ENCODE measurements at places on chromosomes 2 and 18. TPM values are rescaled to one million over a fixed set of nuclear protein-coding genes. Genes with fewer than 3 reads are reported as not detected.

Gene CCBE1
- 0.36 TPM for total RNA-seq

Gene DQX1
- total RNA-seq: 0.24 TPM

Gene GREB1
- 8.6 TPM for total RNA-seq

Gene KCNJ3
- 5.1 TPM for total RNA-seq

Gene VIL1
- total RNA-seq: not detected

Gene GKN2
- total RNA-seq: not detected

Gene CRYGC
- not detected for total RNA-seq

Gene CDH20
- not detected for total RNA-seq

Gene FER1L5
- total RNA-seq: 0.10 TPM

Gene RESP18
- not detected for total RNA-seq

Gene DUSP19
- 7.1 TPM for total RNA-seq

Gene FHOD3
- 31.2 TPM for total RNA-seq
